Stimulated activated CD4-positive, alpha-beta T cell treated with anti-CD3 and anti-CD28 coated beads, Interleukin-1b, Interleukin-23, amount 100 ng/mL, for 24 hours (primary cell): ENCODE measurements at places on chromosomes 1 and 21.

DNA sequence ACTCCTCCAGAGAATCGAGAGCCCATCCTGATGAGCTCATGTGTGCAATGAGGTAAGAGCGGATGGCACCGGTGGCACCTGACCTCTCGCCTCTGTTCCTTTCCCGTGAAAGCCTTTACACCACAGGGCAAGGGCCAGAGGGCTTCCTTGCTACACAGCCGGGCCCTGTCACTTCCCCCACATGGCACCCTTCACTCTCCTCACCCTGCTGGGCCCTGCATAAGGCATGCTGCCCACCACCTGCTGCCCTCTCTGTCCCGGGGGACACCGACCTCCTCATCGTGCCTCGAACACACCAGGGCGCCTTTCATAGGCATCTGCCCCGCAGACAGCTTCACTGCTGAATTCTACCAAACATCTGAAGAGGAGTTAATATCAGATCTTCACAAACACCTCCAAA is 45.1 kb upstream of the C1orf174 start:
- DNase-seq = no peak

GRCh38 chr1:36594023-36594422 is 111.3 kb upstream of the CSF3R start:
- no peak for DNase-seq

DNA sequence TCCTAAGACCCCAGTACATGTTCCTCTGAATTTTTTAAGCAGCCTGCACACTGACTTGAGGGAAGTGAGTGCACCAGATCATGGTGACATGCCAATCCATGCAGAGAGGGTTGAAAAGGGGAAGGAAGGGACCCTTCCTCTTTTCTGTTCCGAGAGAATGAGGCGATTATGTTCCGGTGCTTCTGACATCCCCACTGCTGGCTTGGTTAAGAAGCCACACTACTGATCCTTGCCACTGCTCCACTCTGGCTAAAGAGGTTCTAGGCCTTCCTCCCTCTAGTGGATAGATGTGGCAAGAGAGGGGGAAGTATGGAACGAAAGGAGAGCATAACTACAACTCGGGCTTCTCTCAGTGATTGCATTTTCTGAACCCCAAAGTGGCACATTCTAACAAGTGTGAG is 1.8 kb upstream of the CYB5R1 start:
- no peak for DNase-seq

GRCh38 chr1:31961536-31961935 is 23.4 kb upstream of the PTP4A2 start:
- DNase-seq = no peak

DNA sequence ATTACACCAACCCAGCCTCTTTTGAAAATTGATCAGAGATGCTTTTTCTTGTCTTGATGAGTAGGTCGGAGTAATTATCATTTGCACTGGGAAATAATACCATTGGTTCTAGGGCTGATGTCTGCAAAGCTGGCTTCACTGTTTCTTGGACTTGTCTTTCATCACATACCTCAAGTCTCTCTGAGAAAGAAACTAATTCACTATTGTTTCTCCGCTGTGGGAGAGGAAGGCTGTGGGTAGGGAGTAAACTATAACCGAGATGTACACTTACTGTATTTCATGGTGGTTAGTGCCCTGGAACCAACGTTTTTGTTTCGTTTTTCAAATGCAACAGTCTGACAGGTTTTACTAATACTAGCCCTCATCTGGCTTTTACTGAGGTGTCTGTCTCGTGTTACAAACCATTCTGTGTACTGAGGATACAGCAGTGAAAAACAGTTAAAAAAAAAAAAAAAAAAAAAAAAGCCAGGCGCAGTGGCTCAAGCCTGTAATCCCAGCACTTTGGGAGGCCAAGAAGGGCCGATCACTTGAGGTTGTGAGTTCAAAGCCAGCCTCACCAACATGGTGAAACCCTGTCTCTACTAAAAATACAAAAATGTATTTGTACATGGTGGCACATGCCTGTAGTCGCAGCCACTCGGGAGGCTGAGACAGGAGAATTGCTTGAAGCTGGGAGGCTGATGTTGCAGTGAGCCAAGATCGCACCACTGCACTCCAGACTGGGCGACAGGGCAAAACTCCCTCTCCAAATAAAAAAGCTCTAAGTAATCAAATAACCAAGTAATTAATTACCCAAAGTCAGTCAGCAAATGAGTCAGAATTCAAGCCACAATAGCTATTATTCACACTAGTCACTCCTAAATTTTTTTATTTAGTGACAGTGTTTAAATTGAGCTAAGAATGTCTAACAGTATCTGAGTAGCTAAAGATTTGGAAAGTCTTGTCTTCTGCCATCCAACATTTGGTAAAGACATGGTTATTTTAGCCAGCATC is 23.3 kb downstream of the TOMM20 start:
- no peak for DNase-seq

- no peak for DNase-seq
Observed at GRCh38 chr1:44829506-44830384, 13.3 kb downstream of the PTCH2 start.

DNA sequence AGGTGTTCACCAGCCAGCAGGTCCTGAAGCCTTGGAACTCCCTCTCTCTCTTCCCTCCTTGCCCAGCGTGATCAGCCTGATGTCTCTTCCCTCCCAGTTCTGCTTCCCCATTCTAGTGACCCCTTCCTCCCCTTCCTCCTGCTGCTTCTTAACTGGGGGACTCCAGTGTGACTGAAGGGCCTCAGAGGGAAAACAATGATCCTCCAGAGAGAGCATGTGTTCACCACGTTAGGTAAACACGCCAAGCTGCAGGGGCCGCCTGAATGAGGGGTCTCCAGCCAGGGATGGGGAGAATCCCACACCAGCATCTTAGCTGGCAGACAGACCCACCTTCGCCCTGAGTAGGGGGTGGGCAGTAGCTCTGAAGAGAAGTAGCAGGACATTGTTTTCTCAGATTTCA is 124.8 kb downstream of the TMEM53 start:
- DNase-seq = no peak
